ENCODE measurements at places on chromosomes 2 and 18.
A peak's percentile ranks its signal among the peaks of the same experiment; 100 is the strongest.

DNA sequence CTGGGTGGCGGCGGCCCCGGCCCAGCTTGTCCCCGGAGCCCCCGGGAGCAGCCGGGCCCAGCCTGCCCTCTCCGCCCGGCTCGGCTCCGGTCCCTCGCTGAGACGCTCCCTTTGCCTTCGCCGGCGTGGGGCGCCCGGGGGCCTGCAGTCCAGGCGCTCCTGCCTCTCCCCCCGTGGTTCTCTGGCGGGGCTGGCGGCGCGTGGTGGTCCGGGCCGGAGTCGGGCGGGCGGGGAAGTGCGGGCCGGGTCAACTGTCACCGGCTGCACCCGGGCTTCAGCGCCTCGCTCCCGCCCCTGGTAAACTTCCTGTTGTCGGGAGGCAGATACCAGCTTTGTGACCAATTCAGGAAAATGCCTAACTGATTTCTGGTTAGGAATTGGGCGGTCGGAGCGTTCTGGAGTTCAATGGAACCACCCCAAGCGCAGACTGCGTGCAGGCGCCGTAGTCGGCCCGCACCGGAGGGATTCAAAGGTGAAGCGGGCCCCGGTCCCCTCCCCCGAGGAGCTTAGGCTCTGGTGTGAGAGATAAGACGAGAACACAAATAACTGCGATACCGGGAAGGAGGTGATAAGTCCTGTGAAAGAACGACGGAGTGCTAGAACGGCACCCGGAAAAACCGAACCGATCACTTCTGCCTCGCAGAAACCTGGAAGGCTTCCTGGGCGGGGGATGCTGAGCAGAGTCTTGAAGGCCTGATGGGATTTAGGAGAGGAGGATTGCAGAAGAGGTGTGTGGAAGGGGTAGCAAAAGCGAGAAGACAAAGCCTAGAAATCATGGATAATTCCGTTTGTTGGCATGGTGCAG, 891 bp downstream of the CAB39 start:
- peak overlapping the region; percentile 100 for H3K27ac ChIP-seq
- peaks cover 46% of the 10 kb centered on the region for H3K4me1 ChIP-seq
- peak overlapping the region; percentile 99 for H3K4me3 ChIP-seq

DNA sequence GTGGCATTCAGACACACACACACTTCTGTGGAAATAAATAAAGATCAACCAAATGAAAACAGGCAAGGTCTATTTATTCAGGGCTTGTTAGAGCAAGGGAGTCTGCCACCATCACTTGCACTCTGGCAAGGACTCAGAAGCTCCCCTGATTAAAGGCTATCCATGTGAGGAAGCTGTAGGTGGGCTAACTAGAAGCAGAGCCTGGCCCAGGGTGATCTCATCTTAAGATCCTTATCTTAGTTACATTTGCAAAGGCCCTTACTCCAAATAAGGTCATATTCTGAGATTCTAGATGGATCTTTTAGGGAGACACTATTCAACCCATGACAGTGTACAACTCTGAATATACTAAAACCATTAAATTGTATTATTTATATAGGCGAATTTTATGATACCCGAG, 190.0 kb upstream of the SRD5A2 start:
- H3K4me1 ChIP-seq = no peaks in the 10 kb centered on the region
- no peak overlapping the region for H3K27ac ChIP-seq
- H3K27me3 ChIP-seq = no peaks in the 10 kb centered on the region
- no peak overlapping the region for H3K4me3 ChIP-seq
- DNase-seq = no peak
- H3K36me3 ChIP-seq = no peaks in the 10 kb centered on the region

DNA sequence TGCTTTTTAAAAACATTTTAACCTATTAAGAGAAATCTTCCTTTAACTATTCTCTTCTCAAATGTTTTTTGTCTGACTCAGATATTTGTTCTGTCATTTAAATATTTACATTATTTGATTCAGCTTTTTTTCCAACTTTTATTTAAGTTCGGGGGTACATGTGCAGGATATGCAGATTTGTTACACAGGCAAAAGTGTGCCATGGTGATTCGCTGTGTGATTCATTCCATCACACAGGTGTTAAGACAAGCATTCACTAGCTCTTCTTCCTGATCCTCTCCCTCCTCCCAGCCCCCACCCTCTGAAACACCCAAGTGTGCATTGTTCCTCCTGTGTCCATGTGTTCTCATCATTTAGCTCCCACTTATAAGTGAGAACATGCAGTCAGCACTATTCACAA, 19.4 kb downstream of the SP100 start:
- H3K27me3 ChIP-seq = no peaks in the 10 kb centered on the region
- no peak for DNase-seq
- no peak overlapping the region for H3K27ac ChIP-seq
- no peaks in the 10 kb centered on the region for H3K36me3 ChIP-seq
- no peak overlapping the region for H3K4me3 ChIP-seq

GRCh38 chr18:23618862-23619387, 32.6 kb upstream of the NPC1 start:
- no peaks in the 10 kb centered on the region for H3K27me3 ChIP-seq
- no peak overlapping the region for H3K4me3 ChIP-seq
- peak; percentile 84 for DNase-seq
- peak overlapping the region; percentile 68 for H3K27ac ChIP-seq

DNA sequence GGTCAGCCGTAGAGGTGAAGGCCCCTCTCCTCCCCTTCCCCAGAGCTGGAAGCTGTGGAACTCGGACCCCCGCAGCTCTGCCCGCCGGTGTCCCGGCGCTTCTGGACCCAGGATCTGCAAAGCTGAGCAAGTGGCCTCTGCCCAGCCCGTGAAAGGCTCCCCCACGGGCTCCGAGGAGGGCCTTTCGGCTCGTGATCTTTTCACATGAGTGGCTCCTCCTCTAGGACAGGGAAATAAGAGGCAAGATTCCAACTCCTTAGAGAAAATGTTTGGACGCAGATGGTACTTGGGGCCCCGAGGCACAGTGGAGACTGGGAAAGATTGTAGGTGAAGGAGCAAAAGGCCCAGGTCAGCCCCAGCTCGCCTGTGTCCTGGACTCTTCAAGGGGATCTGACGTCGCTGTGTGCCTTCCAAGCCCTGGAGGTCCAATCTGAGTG, 48.2 kb upstream of the SP3 start:
- H3K27me3 ChIP-seq = no peaks in the 10 kb centered on the region
- H3K4me3 ChIP-seq = peak overlapping the region; percentile 53
- DNase-seq = peak; percentile 81
- no peaks in the 10 kb centered on the region for H3K36me3 ChIP-seq
- peaks cover 8% of the 10 kb centered on the region for H3K4me1 ChIP-seq
- H3K27ac ChIP-seq = peak overlapping the region; percentile 88

DNA sequence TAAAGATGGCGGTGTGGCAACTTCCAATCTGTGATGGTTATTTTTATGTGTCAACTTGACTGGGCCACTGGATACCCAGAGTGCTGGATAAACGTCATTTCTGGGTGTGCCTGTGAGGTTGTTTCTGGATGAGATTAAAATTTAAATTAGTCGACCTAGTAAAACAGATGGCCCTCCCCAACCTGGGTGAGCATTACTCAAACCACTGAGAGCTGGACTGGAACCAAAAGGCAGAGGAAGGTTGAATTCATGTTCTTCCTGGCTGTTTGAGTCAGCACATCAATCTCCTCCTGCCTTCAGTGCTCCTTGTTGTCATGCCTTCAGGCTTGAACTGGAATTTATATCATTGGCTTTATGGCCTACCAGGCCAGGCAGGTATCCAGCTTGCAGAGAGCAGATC, 190.8 kb upstream of the RGPD4 start:
- H3K4me1 ChIP-seq = no peaks in the 10 kb centered on the region
- no peak overlapping the region for H3K4me3 ChIP-seq
- H3K27ac ChIP-seq = no peak overlapping the region
- no peak for DNase-seq
- H3K36me3 ChIP-seq = no peaks in the 10 kb centered on the region

GRCh38 chr2:18527822-18528221, 32.6 kb downstream of the RDH14 start:
- no peaks in the 10 kb centered on the region for H3K4me1 ChIP-seq
- H3K36me3 ChIP-seq = no peaks in the 10 kb centered on the region
- DNase-seq = no peak
- H3K4me3 ChIP-seq = no peak overlapping the region
